Caki2 (cell line): ENCODE measurements at places on chromosomes 12 and 14. TPM values are rescaled to one million over a fixed set of nuclear protein-coding genes. Genes with fewer than 3 reads are reported as not detected.

GRCh38 chr12:2794191-2794735 is 507 bp upstream of the FKBP4 start:
- DNase-seq = no peak

- no peak for DNase-seq
These were observed 124.8 kb downstream of the GLT1D1 start for GRCh38 chr12:128978067-128978466.

DLGAP5 gene
- 27.1 and 29.9 TPM in 2 replicates for total RNA-seq

DNA sequence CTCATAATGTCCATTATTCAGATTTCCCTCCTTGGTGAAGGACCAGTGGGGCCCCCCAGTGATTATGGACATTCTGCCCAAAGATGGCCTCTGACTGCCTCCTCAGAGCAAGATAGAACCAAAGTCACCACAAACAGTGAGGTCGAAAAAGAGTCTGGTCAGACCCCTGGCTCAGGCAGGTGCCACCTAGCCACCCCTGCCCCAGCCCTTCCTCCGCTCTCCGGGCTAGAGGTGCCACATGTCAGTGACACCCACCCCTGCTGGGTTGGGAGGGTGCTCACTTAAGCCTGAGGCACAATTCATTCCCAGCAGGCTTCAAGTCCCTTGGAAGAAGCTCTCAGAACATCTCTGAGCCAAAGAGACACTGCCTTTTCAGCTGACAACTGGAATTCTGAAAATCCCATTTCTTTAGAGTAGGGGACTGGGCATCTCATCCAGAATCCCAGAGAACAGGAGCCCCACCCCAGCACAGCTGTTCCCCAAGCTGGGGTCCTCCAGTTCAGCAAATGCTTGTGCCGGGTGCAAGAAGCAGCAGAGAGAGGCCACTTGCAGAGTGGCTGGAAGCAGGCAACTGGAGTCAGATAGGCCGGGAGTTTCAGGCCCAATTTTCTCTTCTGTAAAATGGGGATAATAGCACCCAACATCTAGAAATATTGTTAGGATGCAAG is 50.3 kb downstream of the ISCA2 start:
- DNase-seq = no peak

IFNG-AS1 gene
- total RNA-seq = not detected in 2 replicates

TTC6 gene
- not detected in 2 replicates for total RNA-seq

DNA sequence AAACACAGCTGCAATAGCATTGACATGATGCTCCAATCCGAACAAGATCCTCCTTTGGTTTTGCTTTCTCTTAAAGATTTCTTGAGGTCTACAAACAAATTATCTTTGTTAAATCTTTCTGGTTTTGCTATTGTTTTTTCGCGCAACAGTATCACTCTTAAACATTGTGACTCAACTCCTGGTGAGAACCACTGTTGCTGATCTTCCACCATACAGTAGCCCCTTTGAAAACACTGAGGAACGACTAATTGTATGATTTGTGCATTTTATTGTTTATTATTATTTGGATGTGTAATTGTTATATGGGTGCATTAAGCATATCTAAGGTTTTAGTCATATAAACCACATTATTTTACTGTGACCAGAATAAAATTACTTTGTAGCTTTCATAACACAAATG is 282.8 kb downstream of the EGLN3 start:
- DNase-seq = no peak

DNA sequence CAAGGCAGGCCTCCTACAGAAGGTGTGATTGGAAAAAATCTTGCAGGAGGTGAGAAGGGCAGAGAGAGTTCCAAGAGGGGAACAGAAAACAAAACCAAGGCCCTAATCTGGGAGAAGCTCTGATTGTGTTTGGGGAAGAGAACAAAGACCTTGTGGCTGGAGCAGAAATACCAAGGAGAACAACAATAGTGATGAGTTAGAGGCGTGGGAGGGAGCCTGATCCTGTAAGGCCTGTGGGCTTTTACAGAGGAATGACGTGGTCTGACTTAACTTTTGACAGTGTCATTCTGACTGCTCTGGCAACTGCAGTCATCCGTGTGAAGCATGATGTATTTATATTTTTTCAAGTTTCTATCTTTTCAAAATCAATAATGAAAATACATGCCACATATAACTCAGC is 200.6 kb downstream of the ANO4 start:
- DNase-seq = no peak

DNA sequence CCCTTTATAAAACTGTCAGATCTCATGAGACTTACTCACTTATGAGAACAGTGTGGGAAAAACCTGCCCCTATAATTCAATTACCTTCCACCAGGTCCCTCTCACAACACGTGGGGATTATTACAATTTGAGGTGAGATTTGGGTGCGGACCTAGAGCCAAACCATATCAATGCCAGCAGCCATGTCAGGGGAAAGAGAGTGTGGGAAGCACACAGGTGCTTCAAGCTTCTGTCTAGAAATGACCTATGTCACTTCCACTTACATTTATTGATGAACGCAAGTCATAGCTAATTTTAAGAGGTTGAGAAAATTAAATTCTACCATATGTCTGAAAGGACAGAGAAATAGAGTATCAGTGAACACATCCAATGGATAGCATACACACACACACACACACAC is 32.5 kb upstream of the E2F7 start:
- DNase-seq = no peak

DNA sequence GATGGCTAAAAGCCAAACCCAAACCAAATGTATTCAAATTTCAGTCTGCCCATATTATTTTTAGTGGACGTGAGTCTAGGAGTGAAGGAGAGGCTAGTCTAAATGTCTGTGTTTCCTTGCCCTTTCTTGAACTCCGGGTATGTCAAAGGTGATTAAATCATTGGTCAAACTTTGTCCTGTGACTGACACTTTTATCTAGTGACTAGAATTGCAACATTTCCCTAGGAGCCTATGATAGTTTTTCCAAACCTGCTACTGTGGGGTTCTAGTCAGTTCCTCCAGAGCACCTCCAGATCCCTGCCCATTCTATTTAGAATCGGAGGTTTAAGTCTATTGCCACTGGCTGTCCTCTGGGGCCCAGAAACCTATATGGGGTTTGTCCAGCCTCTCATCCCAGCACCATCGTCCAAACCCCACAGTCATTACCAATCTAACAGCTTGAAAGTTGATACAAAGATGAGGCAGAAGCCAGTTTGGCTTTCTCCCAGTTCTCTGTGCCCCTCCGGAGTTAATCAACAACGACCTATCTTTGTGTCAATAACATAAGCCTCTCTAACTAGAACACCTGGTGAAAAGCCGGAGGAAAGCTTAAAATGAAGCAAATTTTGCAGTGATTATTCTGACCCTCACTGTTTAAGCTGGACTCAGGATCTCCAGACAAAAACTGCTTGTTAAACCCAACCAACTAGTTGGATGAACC is 306.7 kb downstream of the ZFP36L1 start:
- DNase-seq = no peak

BIN2 gene
- not detected in 2 replicates for total RNA-seq

PAWR gene
- 252 and 306 TPM in 2 replicates for total RNA-seq

KSR2 gene
- 0.14 and 0.29 TPM in 2 replicates for total RNA-seq

HHIPL1 gene
- total RNA-seq = 0.03 TPM in 1 of 2 replicates, not detected in the other

PROX2 gene
- total RNA-seq = not detected in 2 replicates

RSRC2 gene
- total RNA-seq = 16.9 and 29.3 TPM in 2 replicates

- no peak for DNase-seq
These were observed 50.4 kb downstream of the KCNK10 start for GRCh38 chr14:88272390-88273269.

GRCh38 chr12:92615703-92616102 is 87.1 kb upstream of the PLEKHG7 start:
- no peak for DNase-seq

- DNase-seq = no peak
These were observed 212.6 kb downstream of the PHETA1 start for GRCh38 chr12:111156304-111156703.

- DNase-seq = no peak
These were observed 7.7 kb downstream of the CCDC184 start for GRCh38 chr12:48191096-48191495.

DNA sequence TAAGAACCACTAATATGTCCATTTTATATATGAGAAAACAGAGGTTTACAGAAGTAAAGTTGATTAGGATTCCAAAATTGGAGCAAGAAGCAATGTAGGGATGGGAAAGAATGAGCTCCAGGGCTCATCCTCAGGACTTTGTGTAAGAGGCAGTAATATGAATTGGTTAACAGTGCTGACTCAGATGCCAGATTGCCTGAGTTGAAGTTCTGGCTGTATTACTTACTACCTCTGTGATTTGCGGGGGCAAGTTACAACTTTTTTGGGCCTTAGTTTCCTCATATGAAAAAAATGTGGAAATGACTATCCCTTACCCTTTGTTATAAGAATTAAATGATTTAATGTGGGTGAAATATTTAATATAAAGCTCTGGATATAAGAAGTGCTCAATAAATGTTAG is 35.1 kb upstream of the PPP2R5E start:
- DNase-seq = no peak

GPN3 gene
- 22.0 and 82.1 TPM in 2 replicates for total RNA-seq

FOXN4 gene
- not detected in 2 replicates for total RNA-seq

TMEM52B gene
- 2.8 TPM in 1 of 2 replicates, not detected in the other for total RNA-seq

DNA sequence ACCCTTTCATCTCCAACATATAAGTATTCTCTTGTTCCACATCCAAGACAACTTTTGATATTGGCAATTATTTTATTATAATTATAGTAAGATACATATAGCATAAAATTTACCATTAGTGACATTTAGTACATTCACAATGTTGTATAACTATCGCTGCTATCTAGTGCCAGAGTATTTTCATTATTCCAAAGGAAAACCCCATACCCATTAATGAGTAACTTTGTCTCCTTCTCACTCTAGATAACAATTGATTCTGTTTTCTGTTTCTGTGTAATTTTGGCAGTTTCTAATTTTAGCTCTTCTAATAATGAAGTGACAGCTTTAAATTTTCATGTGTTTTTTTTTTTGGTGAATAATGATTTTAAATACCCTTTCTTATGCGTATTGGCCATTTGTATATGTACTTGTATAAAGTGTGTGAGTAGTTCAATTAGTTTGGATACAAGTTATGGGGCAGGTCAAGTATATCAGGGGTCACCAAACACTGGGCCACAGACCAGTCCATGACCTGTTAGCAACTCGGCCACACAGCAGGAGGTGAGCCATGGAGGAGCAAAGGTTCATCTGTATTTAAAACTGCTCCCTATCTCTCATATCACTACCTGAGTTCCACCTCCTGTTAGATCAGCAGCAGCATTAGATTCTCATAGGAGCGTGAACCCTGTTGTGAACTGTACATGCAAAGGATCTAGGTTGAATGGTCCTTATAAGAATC is 97.2 kb upstream of the SYT1 start:
- DNase-seq = peak; percentile 18

GPHN gene
- total RNA-seq = 1.3 and 5.7 TPM in 2 replicates

- peak; percentile 92 for DNase-seq
These were observed 120.8 kb downstream of the PPHLN1 start for GRCh38 chr12:42446761-42447160.

DNA sequence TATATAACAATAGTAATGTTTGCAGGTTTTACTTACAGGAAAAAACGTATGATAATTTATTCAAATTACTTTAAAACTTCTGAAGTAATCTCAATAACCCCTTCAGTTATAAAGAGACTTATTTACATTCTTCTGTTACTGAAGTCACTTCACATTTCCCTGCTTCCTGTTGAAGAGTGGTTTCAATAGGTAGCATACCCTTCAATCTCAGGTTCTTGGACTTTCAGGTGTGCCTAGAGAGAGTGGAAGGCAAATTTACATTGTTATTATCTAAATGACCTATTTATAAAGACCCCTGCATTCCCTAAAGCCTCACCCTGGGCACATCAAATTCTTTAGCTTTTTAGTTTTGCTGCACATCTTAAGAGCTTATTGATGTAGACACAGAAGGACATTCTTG is 137.6 kb upstream of the AEBP2 start:
- no peak for DNase-seq

GRCh38 chr12:85253853-85254252 is 26.2 kb upstream of the ALX1 start:
- peak; percentile 24 for DNase-seq

DNA sequence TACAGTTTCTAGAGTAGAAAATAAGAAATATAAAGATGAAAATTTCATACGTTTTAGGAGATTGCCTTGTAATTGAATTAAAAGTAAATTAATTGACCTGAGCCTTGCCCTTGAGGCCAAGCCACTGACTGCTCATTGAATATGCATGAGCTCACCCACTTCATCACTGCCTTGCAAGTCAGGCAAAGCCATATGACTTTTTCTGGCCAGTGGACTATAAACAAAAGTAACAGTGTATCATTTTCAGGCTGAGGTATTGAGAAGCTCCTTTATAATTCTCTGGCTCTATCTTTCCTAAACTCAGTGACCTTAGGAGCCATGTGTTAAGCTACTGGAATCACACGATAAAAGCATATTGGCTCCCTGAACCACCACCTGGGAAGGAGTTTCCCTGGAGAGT is 369.3 kb downstream of the NUAK1 start:
- DNase-seq = no peak

DNA sequence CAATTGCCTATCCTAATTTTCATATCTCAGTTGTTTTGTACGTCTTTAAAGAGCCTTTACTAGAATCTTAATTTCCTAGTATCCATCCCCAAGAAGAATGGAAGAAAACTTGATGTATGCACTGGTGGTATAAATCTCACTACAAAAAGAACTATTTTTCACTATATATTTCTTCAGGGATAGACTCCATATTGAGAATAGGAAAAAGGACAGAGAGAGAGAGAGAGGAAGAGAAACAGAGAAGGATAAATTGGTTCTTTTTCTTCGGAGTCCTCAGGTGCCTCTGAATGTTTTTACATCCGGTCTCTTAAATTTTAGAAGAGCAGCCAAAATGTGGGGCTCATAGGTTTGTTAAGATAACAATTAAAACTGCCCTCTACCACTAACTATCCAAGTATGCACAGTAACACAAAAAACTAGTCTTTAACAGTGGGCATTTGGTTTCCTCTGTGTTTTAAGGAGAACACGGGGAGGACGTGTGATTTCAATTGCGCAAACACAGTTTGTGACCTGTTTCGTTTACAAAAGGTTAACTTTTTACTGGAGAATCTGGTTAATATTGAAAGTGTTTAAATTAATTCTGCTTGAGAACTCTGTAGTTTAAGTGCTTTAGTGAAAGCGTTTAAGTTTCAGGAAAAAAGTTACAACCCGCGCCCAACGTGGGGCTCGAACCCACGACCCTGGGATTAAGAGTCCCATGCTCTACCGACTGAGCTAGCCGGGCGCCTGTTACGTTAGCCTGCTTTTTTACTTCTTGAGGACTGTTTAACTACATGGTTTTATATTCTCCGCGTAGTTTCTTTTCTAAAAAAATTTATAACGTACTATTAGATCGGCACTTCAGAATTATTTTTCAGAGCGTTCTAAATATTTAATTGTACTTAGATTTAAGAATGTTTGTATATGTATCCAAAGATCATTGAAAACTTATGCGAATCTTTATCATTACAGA is 5.1 kb upstream of the PSMA3 start:
- DNase-seq = peak; percentile 58

SERPINA6 gene
- 3.8 and 8.7 TPM in 2 replicates for total RNA-seq

GRCh38 chr12:65171870-65172269 is 2.5 kb downstream of the LEMD3 start:
- DNase-seq = no peak

DNA sequence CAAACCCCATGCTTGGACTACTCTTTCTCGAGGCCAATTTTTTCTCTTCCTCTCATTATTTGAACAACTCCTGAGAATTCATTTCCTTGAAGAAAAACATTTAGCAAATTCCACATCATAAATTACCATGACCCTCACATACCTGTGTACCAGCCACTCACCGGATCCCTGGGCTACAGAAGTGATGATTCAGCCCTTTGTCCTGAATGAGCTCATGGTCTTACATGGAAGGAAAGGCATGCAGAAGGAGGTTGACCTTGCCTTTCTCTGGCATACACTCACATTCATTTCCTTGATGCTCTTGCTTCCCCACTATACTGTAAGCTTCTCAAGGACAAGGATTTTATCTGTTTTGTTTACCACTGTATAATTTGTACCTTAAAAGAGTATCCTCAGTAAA is 191.5 kb downstream of the SLC5A8 start:
- peak; percentile 82 for DNase-seq
